GM04503 (cell line): ENCODE measurements at places on chromosomes 5 and 9.

DNA sequence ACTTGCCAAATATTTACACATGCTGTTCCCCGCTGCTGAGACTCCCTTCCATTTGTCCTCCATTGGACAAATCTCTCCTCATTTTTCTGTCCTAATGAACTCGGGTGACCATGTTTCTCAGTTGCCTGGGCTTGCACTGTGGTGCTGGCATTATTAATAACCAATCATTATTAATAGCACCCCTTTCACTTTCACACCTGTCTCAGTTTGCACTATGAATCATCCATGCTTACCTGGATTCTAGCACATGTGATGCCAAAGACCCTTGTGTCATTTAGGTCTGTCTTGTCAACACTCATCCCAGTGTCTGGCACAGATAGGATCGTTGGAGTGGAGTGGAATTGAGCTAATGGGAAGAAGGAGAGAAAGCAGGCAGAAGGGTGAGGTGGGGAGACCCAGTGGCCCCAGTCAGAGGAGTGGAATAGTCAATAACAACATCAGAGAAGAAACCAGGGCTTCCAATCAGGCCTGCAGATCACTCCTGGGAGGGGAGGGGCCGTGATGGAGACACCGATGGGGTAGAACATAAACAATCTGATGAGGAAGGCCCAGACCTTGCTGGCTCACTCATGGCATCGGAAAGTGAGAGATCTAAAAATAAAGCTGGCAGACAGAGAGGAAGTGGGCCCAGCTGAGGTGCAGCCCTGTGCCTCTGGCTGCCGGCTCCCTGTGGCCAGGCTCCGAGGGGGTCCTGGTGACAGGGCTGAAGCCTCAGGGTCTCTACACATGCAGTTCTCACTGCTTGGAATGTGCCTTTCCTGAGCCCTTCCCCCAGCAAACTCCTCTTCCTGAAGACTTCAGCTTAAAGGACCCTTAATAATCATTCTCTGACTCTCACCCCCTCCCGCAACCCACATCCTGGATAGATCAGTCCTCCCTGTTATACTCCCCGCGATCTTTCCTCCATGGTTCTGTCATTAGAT is 33.5 kb upstream of the CRB2 start:
- DNase-seq, result no peak

- no peak for DNase-seq
Observed at GRCh38 chr9:136596630-136597031, 50.8 kb upstream of the NOTCH1 start.

- no peak for DNase-seq
Observed at GRCh38 chr9:32248189-32248712, 136.2 kb upstream of the ACO1 start.

- DNase-seq, result no peak
Observed at GRCh38 chr5:97476852-97477534, 293.9 kb upstream of the RIOK2 start.

DNA sequence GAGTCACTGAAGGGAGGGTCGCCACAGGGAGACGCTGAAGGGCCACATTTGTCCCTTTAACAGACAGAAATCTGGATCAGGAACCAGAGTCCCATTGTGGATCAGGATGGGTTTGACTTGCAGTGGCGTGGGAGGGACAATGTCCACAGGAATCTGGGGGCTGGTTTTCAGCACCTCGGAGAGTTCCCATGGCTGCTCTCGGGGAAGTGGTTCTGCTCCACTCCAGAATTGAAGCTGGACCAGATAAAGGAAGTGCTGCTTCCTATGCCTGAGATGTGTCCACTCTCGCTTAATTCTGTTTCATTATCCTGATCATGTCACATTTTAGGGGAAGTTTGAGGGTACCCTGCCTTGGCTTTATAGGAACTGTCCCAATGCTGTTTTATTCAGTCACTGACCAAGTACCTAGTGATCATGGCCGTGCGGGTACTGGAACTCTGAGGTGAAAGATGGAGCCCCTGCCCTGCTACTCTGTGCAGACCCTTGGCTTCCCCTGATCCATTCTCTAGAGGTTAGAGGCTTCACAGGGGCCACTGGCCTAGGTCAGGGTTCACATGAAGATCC is 28.7 kb downstream of the ENHO start:
- no peak for DNase-seq

DNA sequence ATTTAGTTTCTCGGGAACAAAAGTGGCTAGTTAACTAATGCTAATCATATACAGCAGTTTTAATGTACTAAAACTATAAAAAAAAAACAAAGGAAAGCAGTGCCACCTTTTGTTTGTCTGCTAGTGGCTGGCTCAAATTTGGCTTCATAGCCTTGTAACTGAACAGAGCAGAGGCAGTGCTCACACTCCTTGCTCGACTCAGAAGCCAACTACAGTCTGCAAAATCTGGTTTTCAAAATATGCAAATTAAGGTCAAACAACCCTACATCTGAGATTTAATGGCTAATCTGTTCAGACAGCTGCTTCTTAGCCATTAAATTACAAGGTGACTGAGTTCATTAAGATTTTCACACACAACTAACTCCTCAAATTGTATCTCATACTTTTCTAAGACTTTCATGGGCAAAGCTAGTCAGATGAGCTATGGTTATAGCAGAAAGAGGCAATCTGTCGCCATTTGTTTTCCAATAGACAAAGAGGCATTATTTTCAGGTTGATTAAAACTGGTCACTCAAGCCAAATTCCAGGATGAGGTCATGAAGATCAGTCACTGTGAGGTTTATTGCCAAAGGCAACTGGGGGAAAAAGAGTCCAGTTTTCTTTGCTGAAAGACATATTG is 56.8 kb upstream of the EPB41L4A start:
- DNase-seq, result no peak

DNA sequence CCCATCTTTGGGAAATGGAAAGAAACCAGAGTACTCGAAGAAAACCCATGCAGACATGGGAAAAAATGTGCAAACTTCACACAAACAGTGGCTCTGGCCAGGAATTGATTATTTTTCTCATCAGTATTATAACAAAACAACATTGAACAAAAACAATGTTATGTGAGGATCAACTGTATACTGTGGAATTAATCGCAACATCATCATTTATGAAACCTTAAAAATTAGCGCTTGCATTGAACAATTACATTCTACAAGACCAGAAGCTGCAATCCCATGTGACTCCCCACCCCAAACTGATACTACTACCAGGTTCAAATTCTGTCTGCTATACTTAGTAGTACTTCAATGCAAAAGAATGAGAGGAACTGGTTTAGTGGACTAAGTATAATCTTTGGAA is 390.7 kb upstream of the PIK3R1 start:
- no peak for DNase-seq

GRCh38 chr5:10111571-10111970 is 138.1 kb downstream of the ATPSCKMT start:
- peak; percentile 38 for DNase-seq
